Mesothelial cell of epicardium (in vitro differentiated cells): ENCODE measurements at places on chromosomes 2 and 18. TPM values are rescaled to one million over a fixed set of nuclear protein-coding genes. Genes with fewer than 3 reads are reported as not detected.
A peak's percentile ranks its signal among the peaks of the same experiment; 100 is the strongest.

GRCh38 chr18:50822756-50823155 is 2.9 kb upstream of the MRO start:
- H3K4me1 ChIP-seq, result peaks cover 3% of the 10 kb centered on the region
- H3K4me3 ChIP-seq, result no peak overlapping the region
- DNase-seq, result no peak
- H3K27me3 ChIP-seq, result no peaks in the 10 kb centered on the region
- no peaks in the 10 kb centered on the region for H3K36me3 ChIP-seq

- no peak overlapping the region for H3K27ac ChIP-seq
- H3K4me1 ChIP-seq, result peaks cover 24% of the 10 kb centered on the region
- H3K27me3 ChIP-seq, result no peaks in the 10 kb centered on the region
- no peak overlapping the region for H3K4me3 ChIP-seq
Observed at GRCh38 chr18:50338715-50339114, 36.1 kb upstream of the SKA1 start.

DNA sequence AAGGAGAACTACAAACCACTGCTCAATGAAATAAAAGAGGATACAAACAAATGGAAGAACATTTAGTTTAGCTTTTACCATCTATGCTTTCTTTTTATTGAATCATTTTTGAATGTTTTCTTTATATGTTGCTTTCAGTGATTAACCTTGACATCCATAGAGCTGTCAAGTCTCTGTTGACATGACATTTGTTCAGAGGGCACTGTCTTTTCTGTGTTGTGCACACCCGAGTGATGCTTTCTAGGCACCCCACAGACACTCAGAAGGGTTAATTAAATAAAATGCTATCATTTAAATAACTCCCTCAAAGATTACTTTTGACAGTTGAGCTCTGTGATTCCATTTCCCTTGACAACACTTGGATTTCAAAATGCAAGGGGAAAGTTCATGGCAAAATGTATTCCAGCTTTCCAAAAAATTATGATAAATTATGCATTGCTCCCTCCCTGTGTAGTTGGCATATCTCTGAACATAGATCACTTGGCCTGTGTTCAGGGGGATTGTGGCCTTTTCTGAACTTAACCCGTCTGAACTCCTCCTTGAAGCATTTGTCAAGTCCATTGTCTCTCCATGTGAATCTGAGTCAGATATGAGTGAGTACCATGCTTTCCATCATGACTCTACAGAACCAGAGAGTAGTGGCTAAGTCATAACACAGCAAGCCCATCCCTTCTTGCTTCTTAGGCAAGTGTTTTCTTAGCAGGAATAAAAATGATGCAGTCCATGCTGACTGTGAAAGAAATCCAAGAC is 372.6 kb downstream of the RPRM start:
- H3K27ac ChIP-seq, result no peak overlapping the region
- no peak for DNase-seq
- no peaks in the 10 kb centered on the region for H3K36me3 ChIP-seq
- H3K4me3 ChIP-seq, result no peak overlapping the region
- peaks cover 20% of the 10 kb centered on the region for H3K4me1 ChIP-seq

DNA sequence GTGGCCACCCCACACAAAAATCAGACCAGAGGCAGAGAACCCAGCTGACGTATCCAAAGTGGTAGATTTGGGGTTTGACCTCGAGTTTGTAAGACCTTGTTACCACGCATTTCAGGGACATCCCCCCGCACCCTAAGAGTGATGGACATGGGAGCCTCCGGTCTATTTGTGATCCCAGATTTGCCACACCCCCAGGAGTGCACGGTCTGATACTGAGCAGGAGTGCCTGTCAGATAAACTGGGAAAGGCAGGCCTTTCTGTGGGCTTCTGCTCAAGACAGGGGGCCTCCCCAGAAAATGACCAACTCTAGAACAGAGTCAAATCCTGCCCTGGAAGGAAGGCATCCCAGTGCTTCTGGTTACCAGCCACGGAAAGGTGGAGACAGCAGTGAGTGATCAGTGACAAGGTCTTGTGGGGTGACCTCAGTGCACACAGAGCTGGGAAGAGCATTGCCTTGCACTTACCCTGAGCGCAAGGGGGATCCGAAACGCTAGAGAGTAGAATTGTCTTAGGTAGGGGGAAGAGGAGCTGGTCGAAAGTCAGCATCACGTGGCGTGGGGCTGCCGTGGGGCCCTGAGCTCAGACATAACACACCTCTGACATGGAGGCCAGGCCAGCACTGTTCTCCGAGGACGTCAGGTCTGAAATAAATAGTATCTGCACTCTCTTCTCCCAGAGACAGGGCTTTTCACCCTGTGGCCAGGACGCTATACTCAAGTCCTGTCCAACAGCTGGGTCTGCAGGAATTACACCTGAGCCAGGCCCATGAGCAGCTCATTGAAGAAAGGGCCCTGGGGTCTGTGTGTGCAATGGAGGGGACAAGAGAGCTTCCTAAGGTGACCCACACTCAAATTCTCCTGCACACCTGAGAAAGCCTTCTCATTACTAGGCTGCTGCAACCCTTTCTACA is 242.4 kb upstream of the SALL3 start:
- DNase-seq, result no peak
- H3K4me1 ChIP-seq, result no peaks in the 10 kb centered on the region
- H3K36me3 ChIP-seq, result no peaks in the 10 kb centered on the region
- no peak overlapping the region for H3K27ac ChIP-seq
- H3K4me3 ChIP-seq, result no peak overlapping the region

DNA sequence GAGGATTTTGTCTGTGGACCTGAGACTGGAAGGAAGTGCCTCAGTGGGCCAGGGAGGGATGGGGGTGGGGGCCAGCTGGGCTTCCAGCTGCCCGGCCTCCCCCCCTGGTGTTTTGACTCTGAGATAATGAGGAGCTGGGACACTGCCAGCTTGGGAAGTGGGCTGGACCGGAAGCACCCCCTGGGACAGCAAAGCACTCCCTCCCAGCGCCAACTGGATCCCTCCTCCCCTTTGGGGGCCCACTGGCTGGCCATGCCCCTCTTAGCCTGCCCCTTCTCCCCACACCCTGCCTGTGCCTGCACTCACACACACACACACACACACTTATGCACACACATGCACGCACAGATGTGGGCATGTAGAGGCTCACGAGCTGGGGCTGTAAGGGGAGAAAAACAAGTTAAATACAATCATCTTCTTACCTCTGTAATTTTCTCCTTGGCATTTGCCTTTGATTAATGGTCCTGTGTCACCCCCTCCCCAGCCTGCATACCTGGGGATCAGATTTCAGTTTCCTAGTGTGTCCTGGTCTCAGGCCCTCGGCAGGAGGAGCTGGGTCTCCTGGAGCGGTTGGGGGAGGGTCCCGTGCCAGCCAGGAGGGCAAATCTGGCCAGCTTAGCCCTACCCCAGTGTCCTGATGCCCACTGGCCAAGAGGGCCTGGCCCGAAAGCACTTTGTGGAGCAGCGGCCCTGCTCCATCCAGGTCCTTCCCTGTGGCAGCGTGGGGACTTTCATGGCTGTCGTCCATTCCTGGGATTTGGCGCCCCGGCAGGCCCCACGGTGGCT is 3.6 kb downstream of the ITM2C start:
- H3K27ac ChIP-seq, result peak overlapping the region; percentile 98
- no peaks in the 10 kb centered on the region for H3K27me3 ChIP-seq

DNA sequence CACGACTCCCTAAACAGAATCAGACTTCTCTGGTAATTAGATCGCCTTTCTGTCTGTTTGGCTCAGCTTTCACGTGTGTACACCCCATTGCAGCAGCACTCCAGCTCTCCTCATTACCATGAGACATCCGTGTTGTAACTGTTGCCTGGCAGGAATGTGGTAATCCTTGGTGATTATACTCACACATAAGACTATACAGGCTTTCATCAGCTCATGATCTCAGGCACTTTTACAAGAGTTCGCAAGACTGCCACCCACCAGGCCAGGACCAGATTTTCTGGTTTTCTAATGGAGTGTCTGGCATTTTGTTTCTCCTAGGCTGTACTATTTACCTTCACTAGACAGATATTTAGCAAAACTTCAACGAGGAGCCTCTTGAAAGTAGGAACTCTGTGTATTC is 50.2 kb downstream of the ACVR1 start:
- H3K4me1 ChIP-seq, result peaks cover 15% of the 10 kb centered on the region
- H3K27ac ChIP-seq, result peak overlapping the region; percentile 44
- no peak overlapping the region for H3K4me3 ChIP-seq

DNA sequence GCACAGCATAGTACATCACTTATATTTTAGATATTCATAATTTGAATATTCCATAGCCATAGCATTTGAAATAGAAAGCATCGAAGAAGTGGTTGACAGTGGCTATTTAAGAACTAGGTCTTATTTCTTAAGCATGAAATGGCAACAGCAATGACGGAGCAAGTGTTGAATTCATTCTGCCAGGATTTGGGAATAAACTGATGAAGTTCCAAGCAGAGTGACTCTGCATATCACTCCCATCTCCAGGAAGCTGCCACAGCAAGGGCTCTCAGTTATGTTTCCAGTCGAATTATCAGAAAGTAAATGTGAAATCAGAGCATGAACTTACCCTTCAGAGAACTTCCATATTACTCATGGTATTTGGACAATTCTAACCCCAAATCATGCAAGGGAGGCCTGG is 208.1 kb downstream of the IKZF2 start:
- no peaks in the 10 kb centered on the region for H3K36me3 ChIP-seq
- peaks cover 50% of the 10 kb centered on the region for H3K4me1 ChIP-seq
- no peak overlapping the region for H3K4me3 ChIP-seq
- no peak for DNase-seq

GRCh38 chr18:36871801-36872200 is 42.9 kb downstream of the KIAA1328 start:
- H3K4me3 ChIP-seq, result no peak overlapping the region
- DNase-seq, result no peak
- peaks cover 24% of the 10 kb centered on the region for H3K36me3 ChIP-seq
- H3K4me1 ChIP-seq, result peaks cover 12% of the 10 kb centered on the region
- no peaks in the 10 kb centered on the region for H3K27me3 ChIP-seq
- H3K27ac ChIP-seq, result peak overlapping the region; percentile 72

DNA sequence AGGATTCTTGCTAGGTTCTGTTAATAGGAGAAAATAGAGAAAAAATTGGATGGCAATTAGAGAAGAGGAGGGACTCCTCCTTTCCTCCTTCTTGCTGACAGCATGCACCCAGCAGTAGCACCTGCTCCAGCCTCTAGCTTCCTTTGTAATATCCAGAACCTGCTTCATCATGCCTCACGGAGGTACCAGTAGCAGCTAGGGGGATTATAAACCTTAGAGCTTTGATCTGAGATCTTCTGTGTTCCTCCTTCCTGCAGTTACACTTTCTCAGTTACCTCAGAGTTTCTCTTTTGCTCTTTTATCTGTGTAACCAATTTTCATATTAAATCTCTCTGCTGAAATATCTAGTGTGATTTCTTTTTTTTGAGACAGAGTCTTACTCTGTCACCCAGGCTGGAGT is 16.6 kb downstream of the DPP4 start:
- H3K27ac ChIP-seq, result no peak overlapping the region
- H3K4me1 ChIP-seq, result no peaks in the 10 kb centered on the region
- peaks cover 7% of the 10 kb centered on the region for H3K36me3 ChIP-seq
- H3K4me3 ChIP-seq, result no peak overlapping the region

DNA sequence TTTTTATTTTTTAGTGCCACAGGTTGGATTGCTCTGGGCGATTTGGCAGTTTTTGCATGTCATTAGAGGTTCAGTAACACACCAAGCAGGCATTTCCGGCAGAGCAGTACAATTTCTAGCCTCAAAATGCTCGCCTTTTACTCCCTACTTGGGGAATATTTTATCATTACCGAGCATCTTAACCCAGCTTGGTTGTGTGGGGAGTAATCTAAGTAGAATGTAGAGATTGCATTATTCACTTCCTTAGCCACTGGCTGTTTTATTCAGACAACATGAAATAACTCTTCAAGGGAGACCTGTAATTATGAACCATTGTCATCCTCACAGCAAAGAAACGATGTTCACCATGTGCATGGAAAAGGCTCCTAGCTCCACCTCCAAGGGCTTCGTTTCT is 13.1 kb downstream of the GRP start:
- H3K4me1 ChIP-seq, result no peaks in the 10 kb centered on the region
- no peak for DNase-seq
- H3K27ac ChIP-seq, result no peak overlapping the region
- H3K4me3 ChIP-seq, result no peak overlapping the region

DNA sequence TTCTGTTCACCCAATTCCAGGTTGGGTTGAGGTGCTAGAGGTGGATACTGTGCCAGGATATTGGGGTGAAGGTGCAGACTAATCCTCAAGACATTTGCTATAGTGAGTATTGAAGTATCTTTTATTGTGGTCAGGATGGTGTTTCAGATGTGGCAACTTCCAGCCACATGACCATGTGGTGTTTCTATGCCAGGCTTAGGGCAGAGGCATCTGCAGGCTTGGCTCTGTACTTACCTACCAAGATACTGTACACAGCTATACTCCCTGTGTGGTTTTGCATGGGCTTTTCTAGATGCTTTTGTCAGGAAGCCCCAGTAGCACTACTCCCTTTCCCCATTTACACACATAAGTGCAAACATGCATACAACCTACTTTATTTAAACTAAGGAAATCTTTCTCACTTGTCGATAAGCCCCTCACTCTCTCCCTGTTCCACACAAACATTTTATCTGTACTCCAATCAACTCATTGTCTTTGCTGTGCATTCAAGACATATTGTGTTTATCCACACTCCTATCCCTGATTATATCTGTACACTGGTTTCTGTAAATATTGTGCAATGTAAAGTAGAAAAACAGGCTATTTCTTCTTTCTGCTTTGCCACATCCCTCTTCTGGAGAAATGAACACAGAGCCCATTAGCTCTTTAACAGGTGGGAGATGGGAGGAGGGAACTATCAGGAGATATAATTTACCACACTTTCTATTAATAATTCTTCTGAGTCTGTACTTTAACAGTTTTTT is 12.3 kb downstream of the ARL6IP6 start:
- no peak overlapping the region for H3K4me3 ChIP-seq
- no peaks in the 10 kb centered on the region for H3K27me3 ChIP-seq
- H3K36me3 ChIP-seq, result peaks cover 2% of the 10 kb centered on the region
- H3K27ac ChIP-seq, result peak overlapping the region; percentile 2

DNA sequence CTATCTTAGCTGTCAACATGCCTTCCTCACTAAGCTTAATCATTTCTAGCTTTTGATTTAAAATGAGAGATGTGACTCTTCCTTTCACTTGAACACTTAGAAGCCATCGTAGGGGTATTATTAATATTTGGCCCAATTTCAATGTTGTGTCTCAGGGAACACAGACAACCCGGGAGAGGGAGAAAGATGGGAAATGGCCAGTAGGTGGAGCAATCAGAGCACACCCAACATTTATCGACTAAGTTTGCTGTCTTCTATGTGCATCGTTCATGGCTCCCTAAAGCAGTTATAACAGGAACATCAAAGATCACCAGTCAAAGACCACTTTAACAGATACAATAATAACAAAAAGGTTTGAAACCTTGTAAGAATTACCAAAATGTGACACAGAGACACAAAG is 110.2 kb downstream of the OLA1 start:
- H3K27me3 ChIP-seq, result no peaks in the 10 kb centered on the region
- H3K4me1 ChIP-seq, result no peaks in the 10 kb centered on the region
- DNase-seq, result no peak
- H3K27ac ChIP-seq, result no peak overlapping the region
- H3K4me3 ChIP-seq, result no peak overlapping the region

The ASB18 gene
- not detected in 3 replicates for total RNA-seq

The CDH20 gene
- 0.63 to 0.93 TPM (median 0.89 TPM) in 3 replicates for total RNA-seq

The IMP4 gene
- total RNA-seq, result 41.7 to 46.9 TPM (median 46.9 TPM) in 3 replicates
